Activated CD4-positive, alpha-beta T cell treated with anti-CD3 and anti-CD28 coated beads, Interleukin-2, amount 50 U/mL, for 24 hours (primary cell): ENCODE measurements at places on chromosomes 11 and 22.

DNA sequence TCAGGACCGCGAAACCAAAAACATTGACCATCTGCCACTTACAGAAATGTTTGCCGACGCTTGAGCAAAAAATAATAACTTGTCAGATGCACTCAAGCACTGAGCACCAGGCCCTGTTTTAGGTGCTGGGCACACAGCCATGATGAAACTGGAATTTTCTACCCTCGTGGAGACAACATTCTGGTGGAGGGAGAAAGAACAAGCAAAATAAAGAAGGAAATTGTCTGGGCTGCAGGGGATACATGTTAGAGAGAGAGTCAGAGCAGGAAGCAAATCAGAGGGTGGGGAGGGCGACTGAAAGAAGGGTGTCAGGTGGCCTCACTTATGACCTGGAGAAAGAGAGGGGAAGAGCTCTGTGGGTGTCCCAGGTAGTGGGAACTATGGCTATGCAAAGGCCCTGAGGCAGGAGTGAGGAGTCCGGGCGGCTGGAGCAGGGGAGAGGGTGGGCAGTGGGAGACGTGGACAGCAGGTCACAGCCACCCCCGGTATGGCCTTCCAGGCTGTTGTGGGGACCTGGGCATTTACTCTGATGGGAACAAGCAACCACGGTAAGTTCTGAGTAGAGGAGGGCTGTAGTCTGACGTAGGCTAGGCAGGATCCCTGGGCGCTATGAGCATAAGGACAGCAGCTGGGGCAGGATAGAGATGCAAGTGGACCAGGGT, 78.8 kb downstream of the MYEOV start:
- DNase-seq: no peak

- DNase-seq: no peak
Measured at GRCh38 chr11:35432464-35432863, 13.1 kb upstream of the SLC1A2 start.

GRCh38 chr22:17043521-17043920, 35.5 kb upstream of the GAB4 start:
- no peak for DNase-seq

- no peak for DNase-seq
Measured at GRCh38 chr11:112225753-112226061, 521 bp upstream of the PTS start.

GRCh38 chr11:87743007-87743406, 432.2 kb downstream of the RAB38 start:
- no peak for DNase-seq

DNA sequence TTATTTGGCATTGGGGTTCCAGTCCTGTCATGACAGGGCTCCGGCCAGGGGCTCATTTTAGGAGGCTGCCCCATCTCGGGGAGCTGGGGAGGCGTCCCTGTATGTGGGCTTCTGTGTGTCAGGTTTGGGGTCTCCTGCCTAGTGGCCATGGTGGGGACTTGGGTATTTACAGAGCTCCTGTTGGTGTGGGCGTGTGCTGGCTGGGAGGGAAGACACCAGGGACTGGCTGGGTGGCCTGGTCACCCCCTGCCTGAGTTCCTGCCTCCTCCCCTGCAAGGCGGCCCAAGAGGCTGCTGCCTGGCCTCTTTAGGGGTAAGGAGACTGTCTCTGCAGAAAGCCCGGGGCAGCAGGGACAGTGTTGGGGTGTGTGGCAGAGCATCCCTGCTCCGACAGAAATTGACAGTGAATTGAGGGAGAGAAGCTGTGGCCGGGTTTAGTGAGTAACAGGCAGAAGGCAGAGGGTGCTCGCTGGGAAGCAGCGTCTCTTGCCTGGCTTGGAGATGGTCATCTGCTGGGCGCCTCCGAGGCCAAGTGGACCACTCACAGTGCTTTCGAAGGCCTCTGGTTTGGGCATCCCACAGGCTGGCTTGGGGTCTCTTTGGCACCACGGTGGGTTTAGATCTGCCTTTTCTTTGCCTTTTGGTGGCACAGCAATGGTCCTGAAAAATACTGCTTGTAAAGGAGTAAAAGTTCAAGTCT, 40.3 kb upstream of the GRAMD4 start:
- DNase-seq: no peak

- DNase-seq: no peak
Measured at GRCh38 chr11:40877981-40878380, 581.5 kb downstream of the LRRC4C start.

- DNase-seq: no peak
Measured at GRCh38 chr22:38623351-38623750, 32.8 kb downstream of the FAM227A start.

GRCh38 chr11:13341026-13341425, 63.4 kb downstream of the BMAL1 start:
- DNase-seq: no peak
